ENCODE measurements at places on chromosomes 12 and 14.

- no peak for DNase-seq
Measured at GRCh38 chr14:100899884-100900771, 3.4 kb downstream of the RTL1 start.

- no peak for DNase-seq
Measured at GRCh38 chr12:12681061-12681765, 14.8 kb downstream of the GPR19 start.

DNA sequence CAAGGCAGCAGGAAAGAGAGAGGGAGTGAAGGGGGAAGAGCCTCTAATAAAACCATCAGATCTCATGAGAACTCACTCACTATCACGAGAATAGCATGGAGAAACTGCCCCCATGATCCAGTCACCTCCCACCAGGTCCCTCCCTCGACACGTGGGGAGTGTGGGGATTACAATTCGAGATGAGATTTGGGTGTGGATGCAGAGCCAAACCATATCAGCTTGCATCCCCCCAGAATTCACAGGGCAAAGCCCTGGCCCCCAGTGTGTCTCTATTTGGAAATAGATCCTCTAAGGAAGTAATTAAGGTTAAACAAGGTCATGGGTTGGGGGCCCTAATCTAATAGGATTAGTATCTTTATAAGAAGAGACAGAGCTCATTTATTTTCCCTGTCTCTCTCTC lies 56.1 kb upstream of the TCL1A start:
- no peak for DNase-seq

DNA sequence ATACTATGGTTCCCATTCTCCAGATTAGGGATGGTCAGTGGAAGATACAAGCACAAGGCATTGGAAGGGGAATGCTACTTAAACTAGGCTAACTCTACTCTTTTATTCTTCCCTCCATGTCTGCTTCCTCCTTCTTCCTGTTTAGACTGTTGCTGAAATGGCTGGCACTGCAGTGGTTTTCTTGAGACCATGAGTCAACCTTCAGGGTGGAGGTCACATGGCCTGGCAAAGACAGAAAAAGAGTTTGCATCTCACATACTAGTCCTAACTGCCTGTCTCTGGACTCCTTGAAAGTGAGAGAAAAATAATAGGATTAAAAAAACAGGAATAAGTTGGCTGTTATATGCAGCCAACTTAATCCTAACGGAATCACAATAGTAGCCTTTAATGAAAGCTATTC lies 37.0 kb downstream of the ALDH1L2 start:
- DNase-seq = peak; percentile 40

DNA sequence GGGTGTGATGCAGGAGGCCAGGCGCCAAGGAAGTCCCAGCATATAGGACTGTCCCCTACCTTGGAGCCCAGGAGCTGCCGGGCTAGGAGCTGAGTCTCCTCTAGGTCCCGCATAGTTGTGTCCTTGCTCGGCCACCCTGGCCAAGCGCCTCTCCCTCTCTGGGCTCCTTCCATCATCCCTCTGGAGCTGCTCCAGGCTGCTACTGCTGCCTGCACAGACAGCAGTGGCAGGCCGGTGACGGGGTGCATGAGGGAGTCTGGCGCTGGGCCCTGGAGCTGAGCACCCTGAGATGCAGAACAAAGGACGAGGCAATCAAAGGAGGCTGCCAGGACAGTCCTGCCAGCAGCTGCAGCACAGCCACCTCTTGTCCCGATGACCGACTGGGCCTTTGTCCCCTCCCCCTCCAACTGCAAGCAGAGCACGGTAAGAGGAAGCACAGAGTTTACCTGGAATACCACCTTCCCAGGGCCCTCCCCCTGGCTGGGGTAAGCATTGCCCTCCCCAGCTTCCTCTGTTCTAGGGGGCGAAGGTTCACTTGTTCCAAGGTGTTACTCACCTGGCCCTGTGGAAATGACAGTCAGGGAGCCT lies 10.4 kb downstream of the DTX1 start:
- DNase-seq = no peak

DNA sequence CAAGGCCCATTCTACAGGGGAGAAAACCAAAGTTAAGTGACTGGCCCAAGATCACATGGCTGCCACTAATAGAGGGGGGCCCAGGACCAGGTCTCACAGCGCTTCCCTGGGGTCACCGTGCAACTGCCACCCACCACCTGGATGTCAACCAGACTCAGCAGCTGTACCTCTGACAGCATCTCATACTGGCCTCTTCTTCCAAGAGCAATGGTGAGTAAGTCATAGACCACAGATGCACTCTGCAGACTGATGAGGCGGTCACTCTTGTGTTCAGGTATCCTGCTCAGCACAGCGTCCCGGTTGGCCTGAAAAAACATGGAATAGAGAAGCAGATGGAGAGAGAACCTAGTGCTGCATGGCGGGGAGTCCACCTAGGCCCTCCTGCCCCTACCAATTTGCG lies 139.9 kb downstream of the TTC7B start:
- no peak for DNase-seq

DNA sequence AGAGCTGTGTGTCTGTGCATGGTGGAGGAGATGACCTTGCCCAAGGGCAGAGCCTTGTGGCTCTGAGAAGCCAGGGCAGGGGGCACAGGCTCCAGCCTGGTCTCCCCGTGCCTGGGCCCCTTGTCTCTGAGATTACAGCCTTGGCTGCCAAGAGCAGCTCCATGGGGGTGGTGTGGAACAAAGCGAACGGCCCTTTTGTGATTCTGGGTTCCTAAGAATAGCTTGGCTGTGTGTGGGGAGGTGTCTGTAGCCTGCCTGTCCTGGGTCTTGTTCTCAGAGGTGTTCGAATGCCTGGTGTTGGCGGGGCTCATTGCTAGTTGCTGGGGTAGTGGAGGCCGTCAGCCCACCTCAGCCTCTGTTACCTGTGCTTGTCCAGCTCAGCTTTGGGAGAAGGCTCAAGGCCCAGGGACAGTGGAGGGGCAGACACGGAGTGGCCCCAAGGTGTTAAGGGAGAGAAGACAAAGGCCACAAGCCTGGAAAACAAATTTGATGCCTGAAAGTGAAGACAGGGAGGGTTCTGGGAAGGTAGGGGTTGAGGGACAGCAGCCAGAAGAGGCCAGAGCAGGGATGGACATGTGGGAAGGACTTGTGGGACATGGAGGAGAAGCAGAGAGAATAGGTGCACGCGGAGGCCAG lies 7.4 kb upstream of the MYH7 start:
- no peak for DNase-seq

DNA sequence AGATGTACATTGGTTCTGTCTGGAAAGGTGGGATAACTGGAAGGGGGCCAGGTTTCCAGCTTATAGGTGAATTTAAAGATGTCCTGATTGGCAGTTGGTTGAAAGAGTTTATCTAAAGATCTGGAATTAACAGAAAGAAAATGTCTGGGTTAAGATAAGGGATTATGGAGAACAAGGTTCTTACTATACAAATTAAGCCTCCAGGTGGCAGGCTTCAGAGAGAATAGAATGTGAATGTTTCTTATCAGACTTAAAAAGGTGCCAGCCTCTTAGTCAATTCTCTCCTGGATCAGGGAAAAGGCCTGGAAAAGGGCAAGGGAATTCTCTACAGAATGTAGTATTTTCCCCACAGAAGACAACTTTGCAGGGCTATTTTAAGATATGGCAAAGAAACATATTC lies 53.1 kb downstream of the CNTN1 start:
- DNase-seq = no peak

- no peak for DNase-seq
Measured at GRCh38 chr12:129310346-129310745, 457.1 kb downstream of the GLT1D1 start.

DNA sequence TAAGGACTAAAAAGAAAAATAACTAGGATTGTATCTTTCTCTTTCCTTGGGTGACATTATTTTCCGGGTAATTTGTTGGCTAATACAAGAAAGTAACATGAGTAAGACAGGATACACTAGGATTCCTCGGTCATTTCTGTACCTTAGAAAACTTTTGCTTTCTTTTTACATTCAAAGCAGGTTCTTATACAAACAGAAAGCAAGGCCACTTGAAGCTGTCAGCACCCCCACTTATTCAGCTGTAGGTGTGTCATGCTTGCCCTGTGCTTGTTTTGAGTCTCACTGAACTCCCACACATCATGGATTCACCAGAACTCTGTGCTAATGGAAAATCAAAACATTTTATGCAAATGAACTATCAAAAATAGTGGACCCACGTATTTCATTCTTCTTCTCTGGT lies 266.8 kb upstream of the CLEC14A start:
- no peak for DNase-seq

GRCh38 chr12:101490286-101490920 lies 15.3 kb downstream of the SPIC start:
- DNase-seq = no peak

DNA sequence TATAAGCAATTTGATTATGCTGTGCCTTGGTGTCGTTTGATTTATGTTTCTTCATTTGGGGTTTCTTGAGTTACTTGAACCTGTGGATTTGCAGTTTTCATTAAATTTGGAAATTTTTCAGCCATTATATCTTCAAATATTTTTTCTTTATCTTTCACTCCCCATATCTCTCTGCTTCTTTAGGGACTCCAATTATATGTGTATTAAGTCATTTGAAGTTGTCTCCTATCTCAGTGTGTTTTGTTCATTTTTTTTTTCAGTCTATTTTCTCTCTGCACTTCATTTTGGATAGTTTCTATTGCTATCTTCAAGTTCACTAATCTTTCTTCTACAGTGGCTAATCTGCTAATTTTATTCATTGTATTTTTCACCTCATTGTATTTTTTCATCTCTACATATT lies 29.4 kb upstream of the RTRAF start:
- no peak for DNase-seq

DNA sequence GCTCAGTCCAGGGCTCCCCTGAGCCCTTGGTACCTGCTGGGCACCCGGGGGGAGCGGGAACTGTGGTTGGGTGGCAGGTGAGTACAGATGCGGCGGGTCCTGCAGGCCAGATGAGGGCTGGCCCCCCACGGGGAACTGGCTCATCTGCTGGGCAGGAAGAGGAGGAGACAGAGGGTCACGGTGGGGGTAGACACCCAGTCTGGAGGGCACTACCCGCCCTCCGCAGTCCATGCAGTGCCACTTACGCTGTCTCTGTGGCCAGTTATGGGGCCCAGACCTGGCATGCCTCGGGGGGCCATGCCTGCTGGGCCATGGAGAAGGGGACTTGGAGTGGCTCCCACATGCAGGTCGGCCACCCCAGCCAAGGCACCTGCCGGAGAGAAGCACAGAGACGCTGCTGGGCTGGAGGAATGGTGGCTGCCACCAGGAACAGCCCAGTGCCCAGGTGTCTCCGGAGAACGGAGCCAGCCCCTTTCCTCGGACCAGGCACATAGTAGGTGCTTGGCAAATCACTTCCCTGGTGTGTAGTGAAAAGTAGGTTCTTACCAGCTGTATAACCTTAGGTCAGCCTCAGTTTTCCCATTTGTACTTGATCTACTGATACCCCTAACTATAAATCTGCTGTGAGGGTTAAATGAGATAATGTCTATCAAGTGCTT lies 21.1 kb downstream of the FOXN4 start:
- no peak for DNase-seq

GRCh38 chr12:95224202-95225170 lies 6.9 kb downstream of the VEZT start:
- DNase-seq = no peak

DNA sequence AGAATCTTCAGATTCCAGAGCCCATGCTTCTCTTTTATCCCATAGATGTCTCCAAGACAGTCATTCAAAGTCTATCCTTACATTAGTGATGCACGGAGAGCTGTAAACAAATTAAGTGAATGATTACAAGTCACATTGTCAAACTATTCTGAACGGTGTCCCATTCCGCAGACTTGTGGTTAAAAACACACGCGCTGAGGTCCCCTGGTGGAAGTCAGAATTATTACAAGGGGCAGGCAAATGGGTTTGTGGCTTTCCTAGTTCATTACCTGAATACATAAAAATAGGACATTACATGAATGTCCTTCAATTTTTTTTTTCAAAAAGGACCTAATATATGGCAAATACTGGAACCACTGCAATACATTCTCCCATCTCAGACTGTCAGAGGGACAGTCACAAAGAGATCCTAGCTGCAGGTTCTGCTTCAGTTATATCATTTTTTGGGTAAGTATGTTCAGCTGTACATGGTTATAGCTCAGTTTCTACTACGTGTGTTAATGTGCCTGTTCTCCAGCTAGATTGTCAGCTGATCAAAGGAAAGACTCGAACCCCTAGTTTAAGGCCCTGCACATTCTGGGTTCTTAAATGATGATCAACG lies 53.1 kb upstream of the STON2 start:
- peak; percentile 73 for DNase-seq

DNA sequence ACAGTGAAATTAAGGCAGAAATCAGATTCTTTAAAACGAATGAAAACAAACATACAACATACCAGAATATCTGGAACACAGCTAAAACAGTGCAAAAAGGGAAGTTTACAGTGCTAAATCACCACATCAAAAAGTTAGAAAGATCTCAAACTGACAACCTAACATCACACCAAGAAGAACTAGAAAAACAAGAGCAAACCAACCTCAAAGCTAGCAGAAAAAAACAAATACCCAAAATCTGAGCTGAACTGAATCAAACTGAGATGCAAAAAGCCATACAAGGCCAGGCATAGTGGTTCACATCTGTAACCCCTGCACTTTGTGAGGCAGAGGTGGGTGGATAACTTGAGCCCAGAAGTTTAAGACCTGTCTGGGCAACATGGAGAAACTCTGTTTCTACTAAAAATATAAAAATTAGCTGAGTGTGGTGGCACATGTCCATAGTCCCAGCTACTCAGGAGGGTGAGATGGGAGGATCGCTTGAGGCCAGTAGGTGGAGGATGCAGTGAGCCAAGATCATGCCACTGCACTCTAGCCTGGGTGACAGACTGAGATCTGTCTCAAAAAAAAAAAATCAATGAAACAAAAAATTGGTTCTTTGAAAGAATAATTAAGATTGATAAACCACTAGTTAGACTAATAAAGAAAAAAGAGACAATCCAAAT lies 33.2 kb upstream of the LDHB start:
- DNase-seq = no peak

DNA sequence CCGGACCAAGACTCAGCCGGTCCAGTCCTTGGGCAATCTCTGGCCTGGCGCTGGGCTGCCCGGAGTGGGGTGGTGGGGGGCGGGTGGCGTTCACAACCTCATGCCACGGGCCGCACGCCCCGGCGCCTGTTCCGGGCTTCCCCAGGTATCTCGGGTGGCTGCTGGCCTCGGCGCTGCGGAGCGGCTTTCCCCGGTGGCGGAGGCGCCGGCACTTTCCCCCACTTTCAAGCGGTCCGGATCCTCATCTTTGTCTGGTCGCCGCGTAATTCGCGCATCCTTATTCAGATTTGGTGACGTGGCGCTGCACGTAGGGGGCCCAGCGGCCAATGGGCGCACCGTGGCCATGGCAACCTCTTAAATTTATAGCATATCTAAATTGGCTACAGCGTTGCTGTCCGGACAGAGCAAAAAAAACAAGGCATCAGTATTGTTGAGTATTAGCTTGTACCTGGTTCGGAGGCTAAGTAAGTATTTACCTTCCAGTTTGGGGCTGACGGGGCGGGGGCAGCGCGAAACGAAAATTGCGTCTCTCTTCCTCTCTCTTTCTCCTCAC lies at the start of gene LHX5:
TSS of gene LHX5 (minus strand) at position 253 of the 553 bp plus-strand sequence. CDS start 373 bp downstream, outside the sequence.
- DNase-seq = no peak

GRCh38 chr12:101857043-101857558 lies 20.3 kb upstream of the DRAM1 start:
- DNase-seq = peak; percentile 94

Measured in suppressor macrophage treated with lipopolysaccharide for 1 hour (primary cell).